ENCODE measurements at places on chromosomes 3 and 15. TPM values are rescaled to one million over a fixed set of nuclear protein-coding genes. Genes with fewer than 3 reads are reported as not detected.

ATG3 gene
- polyA plus RNA-seq, result 75.9 TPM

STAC gene
- polyA plus RNA-seq, result 0.11 TPM

MAGEL2 gene
- polyA plus RNA-seq, result 0.04 TPM

DUOX1 gene
- 0.95 TPM for polyA plus RNA-seq

UBAP1L gene
- 0.51 TPM for polyA plus RNA-seq

IL5RA gene
- 0.03 TPM for polyA plus RNA-seq

DNA sequence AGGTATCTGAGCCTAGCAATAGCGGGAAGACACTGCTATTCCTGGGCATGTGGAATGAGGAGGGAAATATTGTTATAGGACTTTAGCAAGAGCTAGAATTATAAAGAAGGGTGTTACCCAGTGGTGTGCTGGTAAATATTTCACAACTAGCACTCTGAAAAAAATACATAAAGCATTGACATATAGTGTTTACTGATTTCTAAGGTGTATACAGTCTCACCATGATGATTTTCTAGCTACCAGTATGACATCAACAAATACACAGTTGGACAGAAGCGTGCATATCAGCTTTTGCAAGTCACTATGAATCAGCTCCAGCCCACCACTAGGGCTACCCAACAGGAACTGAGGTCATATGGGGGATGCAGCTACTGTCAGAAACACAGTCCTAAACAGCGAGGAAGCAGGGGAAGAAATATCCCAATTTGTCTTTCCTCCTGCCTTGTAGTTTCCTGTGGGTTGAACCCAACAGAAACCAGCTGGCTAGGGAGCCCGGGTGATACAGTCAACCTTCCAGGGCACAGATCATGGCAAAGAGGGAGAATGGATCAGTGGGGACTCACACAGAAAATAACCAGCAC is 39.6 kb downstream of the HGD start:
- DNase-seq, result no peak

DNA sequence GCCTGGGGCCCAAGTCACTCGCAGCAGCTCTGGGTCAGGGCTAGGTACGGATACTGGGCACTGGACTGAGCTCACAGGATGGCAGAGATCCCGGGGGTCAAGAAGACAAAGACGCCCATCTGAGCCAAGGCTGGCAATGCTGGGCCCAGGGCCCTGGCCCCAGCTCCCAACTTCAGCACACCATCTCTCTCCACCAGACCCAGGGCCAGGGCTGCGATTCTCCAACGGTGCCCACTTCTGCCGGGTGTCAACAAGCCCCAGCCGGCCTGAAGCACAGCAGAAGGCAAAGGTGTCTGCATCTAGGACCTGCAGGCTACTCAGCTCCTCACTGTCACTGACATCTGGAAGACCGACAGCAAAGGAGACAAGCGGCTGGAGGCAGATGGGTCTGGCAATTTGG is 8.6 kb downstream of the WDR73 start:
- DNase-seq, result no peak

DNA sequence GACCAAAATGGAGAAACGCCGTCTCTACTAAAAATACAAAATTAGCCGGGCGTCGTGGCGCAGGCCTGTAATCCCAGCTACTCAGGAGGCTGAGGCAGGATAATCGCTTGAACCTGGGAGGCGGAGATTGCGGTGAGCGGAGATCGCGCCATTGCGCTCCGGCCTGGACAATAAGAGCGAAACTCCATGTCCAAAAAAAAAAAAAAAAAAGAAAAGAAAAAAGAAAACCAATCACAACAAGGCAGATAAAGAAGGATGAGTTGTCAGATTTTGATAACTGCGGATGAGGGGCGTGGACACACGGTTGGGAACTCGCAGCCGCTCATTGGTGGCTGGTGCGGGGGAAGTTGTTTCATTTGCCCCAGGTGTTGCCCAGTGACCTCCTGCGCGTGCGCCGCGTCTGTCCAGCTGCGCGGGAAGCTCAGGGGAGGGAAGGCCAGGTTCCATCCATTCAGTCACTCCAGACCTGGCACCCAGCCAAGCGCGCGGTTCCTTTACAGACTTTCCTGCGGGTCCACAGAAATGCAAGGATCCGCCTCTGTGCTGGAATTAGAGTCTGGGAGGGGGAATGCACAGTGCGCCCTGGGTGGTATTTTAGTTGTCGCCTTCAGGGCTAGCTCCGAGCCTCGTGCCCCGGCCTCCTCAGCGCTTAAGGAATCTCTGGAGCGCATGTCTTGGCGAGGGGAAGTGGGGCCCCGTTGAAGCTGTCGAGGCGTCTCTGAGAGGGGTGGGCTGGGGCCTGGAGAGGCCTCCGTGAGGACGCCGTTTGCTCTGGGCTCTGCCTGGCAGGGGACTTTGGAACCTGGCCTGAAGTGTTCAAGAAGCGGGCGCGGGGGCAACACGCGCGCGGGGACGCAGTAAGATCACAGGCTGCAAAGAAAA is 708 bp upstream of the GCHFR start:
- DNase-seq, result peak; percentile 66

GRCh38 chr3:4821338-4821737 is 157.9 kb upstream of the BHLHE40 start:
- DNase-seq, result no peak

- DNase-seq, result no peak
These were observed 141.8 kb upstream of the NECTIN3 start for GRCh38 chr3:110929816-110930215.

DNA sequence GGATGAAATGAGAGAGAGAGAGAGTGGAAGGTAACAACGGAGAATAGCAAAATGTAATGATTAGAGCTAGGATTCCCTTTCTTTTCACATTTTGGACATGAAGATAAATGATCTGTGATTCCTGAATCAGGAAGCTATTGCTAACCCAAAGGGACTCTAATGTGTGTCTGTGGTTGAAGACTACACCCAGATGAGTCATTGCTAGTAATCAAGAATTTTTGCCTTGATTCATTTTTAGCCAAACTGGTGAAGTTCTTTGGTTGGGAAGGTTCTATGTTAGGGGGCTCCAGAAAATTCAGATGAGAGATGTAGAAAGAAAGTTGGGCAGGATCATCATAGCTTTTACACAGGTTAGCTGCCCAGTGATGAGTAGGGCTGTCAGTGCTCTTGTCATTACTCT is 116.4 kb downstream of the DUT start:
- DNase-seq, result no peak

- no peak for DNase-seq
These were observed 271.0 kb upstream of the TBL1XR1 start for GRCh38 chr3:177468331-177468730.

DNA sequence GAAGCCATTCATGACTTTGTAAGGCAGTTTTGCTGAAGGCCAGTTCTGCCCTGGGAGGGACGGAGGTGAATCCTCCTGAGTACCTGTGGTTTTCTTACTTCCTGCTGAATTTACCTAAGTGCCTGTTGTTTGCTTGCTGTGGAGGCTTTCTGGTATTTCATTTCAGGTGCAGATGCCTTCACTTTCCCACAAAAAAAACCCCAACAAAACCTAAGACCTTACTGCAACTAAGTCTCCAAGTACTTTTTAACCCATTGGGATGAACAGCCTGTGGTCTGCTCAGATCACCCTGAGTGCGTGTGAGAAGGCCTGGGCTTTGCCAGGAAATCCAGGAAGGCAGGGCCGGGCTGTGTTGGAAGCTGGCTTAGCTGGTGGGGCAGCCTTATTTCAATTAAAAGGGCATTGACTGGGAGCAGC is 65.3 kb downstream of the IGF1R start:
- no peak for DNase-seq

Data from heart left ventricle (tissue), 16 donors.